ENCODE measurements at places on chromosomes 1 and 21.
A peak's percentile ranks its signal among the peaks of the same experiment; 100 is the strongest.

DNA sequence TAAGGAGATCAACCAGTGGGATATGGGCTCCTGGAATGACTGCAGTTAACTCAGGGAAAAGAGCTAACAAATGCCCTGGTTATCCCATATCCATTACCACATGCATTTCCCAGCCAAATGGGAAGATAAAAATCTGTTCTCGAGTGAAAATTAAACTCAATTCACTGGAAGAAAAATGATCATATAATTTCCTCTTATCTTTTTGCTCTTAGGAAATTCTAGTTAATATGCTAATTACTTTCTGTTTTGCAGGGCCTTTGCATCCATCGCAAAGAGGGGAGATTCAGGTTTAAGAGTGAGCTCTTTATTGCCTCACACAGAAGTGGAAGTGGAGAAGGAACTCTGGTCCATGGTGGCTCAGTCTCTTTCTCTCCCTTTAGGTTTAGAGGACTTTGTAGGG is 3.9 kb upstream of the IL24 start:
- DNase-seq = no peak

- no peak for DNase-seq
Observed at GRCh38 chr1:160371346-160371631, 4.4 kb downstream of the NHLH1 start.

DNA sequence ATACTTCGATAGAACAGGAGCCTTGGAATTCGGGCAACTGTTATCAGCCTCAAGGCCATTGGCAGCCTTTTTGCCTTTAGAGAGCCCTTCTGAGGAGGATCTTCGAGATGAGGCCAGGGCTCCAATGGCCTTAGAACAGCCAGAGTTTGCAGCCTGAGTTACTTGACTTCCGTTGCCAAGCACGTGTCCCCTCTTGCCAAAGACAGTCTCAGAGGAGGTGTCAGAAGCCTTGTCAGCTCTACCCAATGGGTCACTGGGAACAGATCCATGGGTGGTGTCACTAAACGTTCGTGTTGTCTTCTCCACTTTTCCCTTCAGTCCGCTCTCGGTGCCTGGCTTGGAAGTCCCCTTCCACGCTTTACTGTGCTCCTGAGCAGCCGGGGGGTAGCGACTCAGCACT is 73.2 kb downstream of the KDM1A start:
- no peak for DNase-seq

DNA sequence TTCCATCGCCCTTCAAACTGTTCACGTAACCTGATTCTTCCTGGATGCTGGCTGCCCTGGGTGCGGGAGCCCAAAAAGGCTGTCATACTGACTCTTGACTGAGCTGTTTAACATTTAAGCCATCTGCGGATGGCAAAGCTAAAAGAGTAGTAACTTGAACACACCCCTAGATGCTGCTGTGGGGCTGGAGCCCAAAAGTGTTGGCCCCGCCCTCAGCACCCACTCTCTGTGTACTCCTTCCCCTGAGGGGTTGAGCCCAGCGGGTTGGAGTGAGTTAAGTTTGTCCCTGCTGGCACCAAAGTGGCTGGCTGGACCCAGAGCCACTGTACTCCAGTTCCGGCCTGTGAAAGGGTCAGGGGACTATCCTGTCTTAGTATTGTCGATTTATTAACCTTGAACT is 640.6 kb downstream of the PTPRU start:
- DNase-seq = no peak

- no peak for DNase-seq
Observed at GRCh38 chr1:53123453-53124140, 18.8 kb downstream of the SLC1A7 start.

- DNase-seq = peak; percentile 99
Observed at GRCh38 chr1:203558064-203558760, 64.3 kb downstream of the OPTC start.

- peak; percentile 37 for DNase-seq
Observed at GRCh38 chr1:20151906-20152598, 12.9 kb downstream of the PLA2G2F start.

DNA sequence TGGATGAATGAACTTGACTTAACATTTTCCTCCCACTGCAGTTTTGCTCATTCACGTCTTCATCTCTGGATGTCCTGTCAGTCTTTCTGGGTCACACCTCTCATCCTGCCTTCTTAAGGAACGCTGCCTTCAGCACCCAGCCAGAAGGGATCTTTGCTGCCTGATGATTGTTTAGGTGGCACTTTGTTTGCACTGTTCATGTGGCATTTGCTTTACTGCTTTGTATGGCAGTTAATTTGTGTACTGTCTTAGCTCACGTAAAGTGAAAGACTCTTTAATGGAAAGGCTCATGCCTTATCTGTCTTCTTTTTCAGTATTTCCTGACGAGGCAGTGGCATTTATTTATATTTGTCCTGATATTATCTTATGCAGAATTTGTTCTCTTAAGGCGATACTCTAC is 4.9 kb downstream of the MIA3 start:
- no peak for DNase-seq

- DNase-seq = no peak
Observed at GRCh38 chr1:60727552-60727951, 354.8 kb upstream of the NFIA start.

GRCh38 chr1:219907772-219908070 is 20.6 kb downstream of the SLC30A10 start:
- DNase-seq = no peak

DNA sequence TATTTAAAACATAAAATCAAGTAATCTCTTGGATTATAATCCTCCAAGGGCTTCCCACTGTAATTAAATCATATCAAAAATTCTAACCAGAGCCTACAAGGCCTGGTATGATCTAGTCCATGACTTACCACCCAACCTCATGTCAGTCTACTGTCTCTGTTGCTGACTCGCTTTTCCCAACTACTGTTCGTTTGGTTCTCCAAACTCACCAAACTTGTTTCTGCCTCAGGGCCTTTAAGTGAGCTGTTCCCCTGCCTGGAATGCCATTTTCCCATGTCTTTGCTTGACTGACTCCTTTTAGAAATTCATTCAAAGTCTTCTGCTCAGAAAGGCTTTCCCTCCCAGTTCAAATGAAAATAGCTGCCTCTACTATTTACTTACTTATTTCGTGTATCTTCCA is 95.9 kb downstream of the ZC3H11B start:
- no peak for DNase-seq
